Right atrium auricular region (tissue), 2 donors: ENCODE measurements at places on chromosomes 3 and 15. TPM values are rescaled to one million over a fixed set of nuclear protein-coding genes. Genes with fewer than 3 reads are reported as not detected.

STXBP5L gene
- not detected for total RNA-seq

NPAP1 gene
- not detected for total RNA-seq

LRRIQ4 gene
- total RNA-seq: 0.43 TPM

COL7A1 gene
- 2.6 TPM for total RNA-seq

AMT gene
- 6.6 TPM for total RNA-seq

DNA sequence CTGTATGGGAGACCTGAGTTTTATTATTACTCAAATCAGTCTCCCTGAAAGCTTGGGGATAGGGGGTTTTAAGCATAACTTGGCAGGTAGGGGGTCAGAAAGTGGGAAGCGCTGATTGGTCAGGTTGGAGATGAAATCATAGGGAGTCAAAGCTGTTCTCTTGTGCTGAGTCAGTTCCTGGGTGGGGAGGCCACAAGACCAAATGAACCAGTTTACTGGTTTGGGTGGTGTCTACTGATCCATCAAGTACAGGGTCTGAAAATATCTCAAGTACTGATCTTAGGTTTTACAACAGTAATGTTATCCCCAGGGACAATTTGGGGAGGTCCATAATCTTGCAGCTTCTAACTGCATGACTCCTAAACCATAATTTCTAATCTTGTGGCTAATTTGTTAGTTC lies 17.8 kb upstream of the IQCF6 start:
- DNase-seq: no peak

DNA sequence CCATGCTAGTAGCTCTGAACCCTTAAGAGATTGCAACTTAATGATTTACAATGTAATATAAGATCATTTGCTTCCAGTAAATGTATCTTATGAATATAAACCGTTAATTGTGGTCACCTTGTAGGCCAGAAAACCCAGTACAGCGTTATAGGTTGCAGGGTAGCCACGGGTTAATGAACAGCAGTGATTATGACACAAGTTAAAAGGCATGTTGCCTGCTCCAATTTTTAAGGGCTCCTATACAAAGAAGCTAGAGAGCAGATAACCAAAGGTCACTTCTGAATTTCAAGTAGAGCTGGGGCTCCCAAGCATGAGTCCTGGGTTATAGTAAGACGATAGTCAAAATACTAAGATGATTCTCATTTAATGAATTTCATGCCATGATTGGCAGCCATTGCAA lies 13.5 kb downstream of the GUCA1C start:
- no peak for DNase-seq

DNA sequence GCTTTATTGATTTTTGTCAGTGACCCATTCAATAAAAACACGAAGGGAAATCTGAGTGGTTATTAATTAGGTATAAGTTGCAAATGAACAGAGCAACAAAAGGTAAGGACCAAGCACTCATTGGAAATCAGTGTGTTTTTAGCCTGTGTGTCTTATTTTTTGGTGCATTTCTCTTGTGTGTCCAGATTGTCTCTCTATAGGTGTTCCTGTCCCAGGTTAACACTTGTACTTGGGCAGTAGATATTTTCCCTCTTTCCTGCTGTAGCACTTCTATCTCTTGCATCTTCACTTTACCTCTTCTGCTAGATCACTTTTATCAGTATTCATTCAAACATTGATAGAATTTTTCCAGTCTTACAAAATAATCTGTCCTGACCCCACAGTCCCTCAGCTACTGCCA lies 37.0 kb downstream of the MAPK6 start:
- DNase-seq: no peak

DNA sequence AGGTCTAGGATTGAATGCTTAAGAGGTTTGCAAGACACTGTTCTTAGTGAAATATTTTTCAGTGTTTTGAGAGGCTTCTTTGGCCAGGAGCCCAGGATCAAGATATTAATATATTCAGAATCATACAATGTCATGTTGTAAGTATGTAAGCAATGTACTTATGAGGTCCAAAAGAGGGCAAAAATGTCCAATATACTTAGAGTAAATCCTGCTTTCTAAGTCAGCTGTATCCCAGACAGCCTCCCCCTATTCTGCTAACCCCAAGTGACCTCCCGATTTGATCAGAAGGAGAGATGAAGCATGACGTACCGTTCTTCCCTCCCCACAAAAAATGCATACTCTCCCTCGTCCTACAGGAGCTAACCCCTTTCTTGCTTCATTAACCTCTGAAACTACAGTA lies 70.9 kb downstream of the CHAC1 start:
- no peak for DNase-seq

GRCh38 chr15:74723754-74724334 lies 1.5 kb downstream of the CYP1A1 start:
- DNase-seq: no peak

- no peak for DNase-seq
Measured at GRCh38 chr3:98433764-98434163, 29.2 kb upstream of the OR5K1 start.

GRCh38 chr15:90871139-90871715 lies 2.8 kb downstream of the FURIN start:
- no peak for DNase-seq

GRCh38 chr3:12831301-12831866 lies 10.0 kb downstream of the RPL32 start:
- no peak for DNase-seq

- DNase-seq: no peak
Measured at GRCh38 chr3:183904833-183905780, 20.4 kb upstream of the PARL start.

DNA sequence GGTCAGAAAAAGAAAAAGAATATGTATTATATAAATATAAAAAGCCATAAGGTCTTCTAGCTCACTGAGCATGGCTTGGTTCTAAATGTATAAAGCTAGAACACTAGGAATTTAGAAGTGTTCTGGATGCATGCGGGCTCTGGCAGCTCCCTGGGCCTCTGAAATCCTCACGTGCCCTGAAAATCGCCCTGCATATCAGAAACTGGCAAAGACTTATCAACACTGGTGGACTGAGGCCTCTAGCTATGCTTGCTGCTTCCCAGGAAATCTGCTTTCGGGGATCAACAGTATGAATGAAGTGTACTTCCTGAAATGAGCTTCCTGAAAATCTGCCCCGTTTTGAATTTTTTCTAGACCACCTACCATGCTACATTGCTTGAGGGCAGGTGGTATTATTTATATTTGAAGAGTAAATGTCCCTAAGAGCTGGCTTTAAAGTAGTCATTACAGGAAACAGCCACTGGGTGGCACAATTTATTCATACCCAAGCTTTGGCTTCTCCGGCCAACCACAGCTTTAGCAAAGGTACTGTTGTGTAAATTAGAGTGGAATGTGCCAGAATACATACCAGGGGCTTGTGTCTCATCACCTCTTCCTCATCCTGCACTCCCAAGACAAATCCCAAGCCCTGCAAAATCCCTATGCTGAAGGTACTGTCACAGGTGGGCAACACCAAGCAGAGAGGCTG lies 17.7 kb downstream of the CRTAP start:
- no peak for DNase-seq
